ENCODE measurements at places on chromosomes 13 and 19. TPM values are rescaled to one million over a fixed set of nuclear protein-coding genes. Genes with fewer than 3 reads are reported as not detected.

The C19orf33 gene
- 40.3 TPM for polyA plus RNA-seq

The NCR1 gene
- polyA plus RNA-seq = not detected

The IGFL2 gene
- polyA plus RNA-seq = not detected

The ITGBL1 gene
- polyA plus RNA-seq = 1.4 TPM

The LRRC25 gene
- polyA plus RNA-seq = 2.7 TPM

DNA sequence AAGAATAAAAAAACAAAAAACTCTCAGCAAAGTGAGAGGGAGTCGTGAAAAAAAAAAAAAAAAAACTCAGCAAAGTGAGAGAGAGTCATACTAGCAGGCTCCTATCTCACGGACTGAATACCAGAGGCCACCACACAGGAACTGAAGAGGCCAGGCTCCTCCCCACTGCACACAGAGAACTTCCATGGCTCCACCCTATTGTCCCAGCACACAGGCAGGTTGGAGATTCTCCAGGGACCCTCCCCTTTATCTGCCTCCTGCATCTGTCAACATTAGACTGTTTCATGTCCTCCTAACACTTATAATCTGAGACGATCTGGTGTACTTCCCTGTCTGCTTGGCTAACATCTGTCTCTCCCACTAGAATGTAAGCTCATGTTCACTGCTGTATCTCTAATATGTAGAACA lies 37.0 kb upstream of the FARP1 start:
- no peaks in the 10 kb centered on the region for H3K36me3 ChIP-seq
- no peak overlapping the region for H3K4me3 ChIP-seq
- DNase-seq = no peak
- no peaks in the 10 kb centered on the region for H3K4me1 ChIP-seq
- H3K27ac ChIP-seq = no peak overlapping the region

GRCh38 chr19:10424011-10424637 lies 3.8 kb downstream of the PDE4A start:
- no peaks in the 10 kb centered on the region for H3K36me3 ChIP-seq
- peaks cover 35% of the 10 kb centered on the region for H3K27me3 ChIP-seq
- H3K4me1 ChIP-seq = no peaks in the 10 kb centered on the region
- DNase-seq = peak; percentile 83

DNA sequence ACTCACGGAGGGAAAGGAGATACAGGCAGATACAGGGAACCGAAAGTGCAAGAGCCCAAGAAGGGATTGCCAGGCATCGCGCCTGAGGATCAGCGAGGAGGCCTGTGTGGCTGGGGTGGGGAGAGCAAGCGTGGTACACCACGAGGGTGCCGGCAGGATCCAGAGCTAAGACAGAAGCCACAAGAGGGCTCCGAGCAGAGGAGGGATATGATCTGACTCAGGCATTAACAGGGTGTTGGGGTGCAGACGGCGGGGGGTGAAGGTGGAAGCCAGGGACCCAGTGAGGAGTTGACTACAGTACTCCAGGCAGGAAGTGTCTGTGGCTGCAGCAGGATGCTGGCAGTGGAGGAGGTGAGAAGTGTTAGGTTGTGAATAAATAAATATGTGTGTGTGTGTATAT lies 5.4 kb upstream of the PPP1R37 start:
- peaks cover 8% of the 10 kb centered on the region for H3K4me1 ChIP-seq
- peaks cover 4% of the 10 kb centered on the region for H3K36me3 ChIP-seq
- H3K27ac ChIP-seq = no peak overlapping the region
- no peak overlapping the region for H3K4me3 ChIP-seq
- DNase-seq = no peak
- no peaks in the 10 kb centered on the region for H3K27me3 ChIP-seq

DNA sequence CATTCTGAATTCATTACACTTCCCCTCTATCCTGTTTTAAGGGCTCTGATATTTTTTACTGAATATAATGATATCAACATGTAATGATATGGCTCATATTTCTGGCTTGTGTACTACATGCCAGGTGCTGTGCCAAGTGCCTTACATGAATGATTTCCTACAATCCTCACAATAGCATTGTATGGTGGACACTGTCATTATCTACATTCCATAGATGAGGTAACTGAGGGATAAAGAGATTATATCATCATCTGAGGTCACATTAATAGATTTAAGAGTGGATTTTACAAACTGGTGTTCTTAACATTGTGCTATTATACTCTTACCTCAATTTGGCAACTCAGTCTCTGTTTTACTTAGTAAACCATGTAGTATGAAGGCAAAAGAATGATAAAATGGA lies 502.0 kb downstream of the LIG4 start:
- H3K4me3 ChIP-seq = no peak overlapping the region
- DNase-seq = no peak

- H3K4me1 ChIP-seq = peaks cover 6% of the 10 kb centered on the region
- DNase-seq = no peak
- peaks cover 14% of the 10 kb centered on the region for H3K36me3 ChIP-seq
- no peaks in the 10 kb centered on the region for H3K27me3 ChIP-seq
- H3K27ac ChIP-seq = no peak overlapping the region
- no peak overlapping the region for H3K4me3 ChIP-seq
These were observed 64.2 kb downstream of the URI1 start for GRCh38 chr19:30006207-30006606.

GRCh38 chr19:44806291-44806690 lies 2.6 kb upstream of the BCAM start:
- H3K27me3 ChIP-seq = no peaks in the 10 kb centered on the region
- H3K27ac ChIP-seq = no peak overlapping the region
- no peak overlapping the region for H3K4me3 ChIP-seq
- no peak for DNase-seq

- no peaks in the 10 kb centered on the region for H3K4me1 ChIP-seq
- DNase-seq = no peak
- peaks cover 13% of the 10 kb centered on the region for H3K36me3 ChIP-seq
- no peak overlapping the region for H3K4me3 ChIP-seq
- H3K27me3 ChIP-seq = no peaks in the 10 kb centered on the region
These were observed 40.9 kb downstream of the RAB20 start for GRCh38 chr13:110520431-110521295.

- H3K4me1 ChIP-seq = no peaks in the 10 kb centered on the region
- peak overlapping the region; percentile 73 for H3K27ac ChIP-seq
- H3K36me3 ChIP-seq = no peaks in the 10 kb centered on the region
- no peaks in the 10 kb centered on the region for H3K27me3 ChIP-seq
These were observed 53.3 kb downstream of the RFX2 start for GRCh38 chr19:6056801-6057650.

- no peaks in the 10 kb centered on the region for H3K4me1 ChIP-seq
- no peak for DNase-seq
- no peak overlapping the region for H3K27ac ChIP-seq
- no peak overlapping the region for H3K4me3 ChIP-seq
These were observed 404.7 kb downstream of the IRS2 start for GRCh38 chr13:109381546-109382180.

All from kidney (tissue), 22 donors.